SK-N-MC (cell line): ENCODE measurements at places on chromosomes 5 and 9.

DNA sequence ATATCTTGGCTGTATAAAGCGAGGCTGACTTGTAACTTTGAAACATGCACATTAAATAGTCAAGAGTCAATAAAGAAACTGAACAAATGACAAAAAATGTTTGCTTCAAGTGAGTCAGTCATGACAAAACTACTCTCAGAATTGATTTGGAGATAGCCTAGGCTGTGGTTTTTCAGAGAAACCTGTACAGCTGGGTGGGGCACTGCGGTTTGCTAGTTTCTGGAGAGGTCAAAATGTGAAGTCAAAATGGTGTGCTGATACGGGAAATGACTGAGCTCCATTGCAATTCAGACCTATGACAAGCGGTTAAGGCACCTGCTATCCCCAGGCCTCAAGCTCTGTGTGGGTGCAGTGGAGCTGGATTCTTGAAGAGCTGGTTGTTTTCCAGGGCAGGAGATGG, 10.3 kb upstream of the CD180 start:
- DNase-seq: no peak

DNA sequence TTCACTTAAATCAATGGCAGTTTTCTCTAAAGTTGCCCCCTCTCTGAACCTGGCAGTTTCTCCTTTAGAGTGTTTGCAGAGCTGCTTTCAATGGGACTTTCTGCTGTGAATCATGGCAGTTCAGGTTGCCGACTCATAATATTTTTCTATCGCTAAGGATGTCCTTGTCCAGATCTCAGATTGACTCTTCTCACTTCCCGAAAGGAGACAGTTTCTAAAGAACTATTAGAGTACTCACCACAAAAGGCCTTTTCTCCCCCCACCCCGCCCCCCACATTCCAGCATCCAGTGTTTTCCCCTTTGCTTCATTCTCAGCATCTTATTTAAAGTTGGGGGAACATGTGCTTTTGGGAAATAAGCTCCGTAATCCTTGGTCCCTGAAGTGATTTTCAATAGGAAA, 443.5 kb upstream of the KLF4 start:
- no peak for DNase-seq

DNA sequence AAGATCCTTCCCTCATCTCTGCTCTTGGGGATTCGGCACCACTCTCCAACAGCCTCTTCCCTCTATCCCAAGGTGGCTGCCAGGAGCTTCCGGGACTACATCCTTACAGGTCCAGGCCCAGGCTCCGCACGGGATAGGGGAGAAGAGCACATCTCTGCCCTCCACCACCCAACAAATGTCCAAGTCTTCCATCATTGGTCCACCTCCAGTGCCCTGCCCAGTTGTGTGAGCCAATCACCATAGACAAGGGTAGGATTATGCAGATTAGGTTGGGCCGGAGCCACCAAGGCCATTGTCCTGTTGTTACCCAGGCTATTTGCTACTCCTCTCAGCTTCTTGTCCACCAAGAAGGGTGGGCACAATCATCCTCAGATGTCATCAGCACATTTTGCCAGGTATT, 9.1 kb downstream of the UNC5A start:
- no peak for DNase-seq

DNA sequence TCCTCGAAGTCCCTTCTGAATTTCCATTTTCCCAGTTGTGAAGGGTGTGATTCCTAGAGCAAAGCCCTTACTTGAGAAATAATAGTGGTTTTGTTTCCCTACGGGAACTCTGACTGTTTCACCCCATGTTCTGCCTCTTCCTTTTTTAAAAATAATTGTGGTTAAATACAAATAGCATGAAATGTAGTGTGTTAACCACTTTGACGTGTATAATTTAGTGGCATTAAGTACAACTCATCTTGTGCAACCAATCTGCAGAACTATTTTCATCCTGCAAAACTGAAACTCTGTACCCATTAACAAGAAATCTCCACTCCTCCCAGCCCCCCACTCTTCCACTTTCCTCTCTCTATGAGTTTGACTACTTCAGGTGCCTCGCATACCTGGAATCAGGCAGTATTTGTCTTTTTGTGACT, 35.6 kb upstream of the HAND1 start:
- no peak for DNase-seq

- no peak for DNase-seq
Observed at GRCh38 chr9:132769906-132770769, 99.9 kb downstream of the GTF3C4 start.

- no peak for DNase-seq
Observed at GRCh38 chr9:93942161-93942560, 13.0 kb downstream of the BARX1 start.

DNA sequence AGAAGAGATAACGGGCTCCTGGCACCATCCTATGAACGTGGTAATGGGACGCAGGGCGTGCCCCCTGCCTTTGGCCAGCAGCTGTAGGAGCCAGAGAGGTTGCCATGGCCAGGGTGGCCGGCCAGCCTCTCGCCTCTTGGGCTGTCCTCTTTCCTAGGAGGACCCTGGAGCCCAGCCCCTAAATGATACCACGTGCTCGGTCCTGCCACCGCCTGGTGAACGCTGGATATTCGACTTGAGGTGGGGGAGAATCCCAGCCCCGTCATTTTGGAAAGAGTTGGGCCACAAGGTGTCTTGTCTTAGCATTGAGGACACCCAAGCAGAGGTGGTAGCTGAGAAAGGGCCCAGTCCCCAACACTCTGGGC, 391 bp upstream of the NRG2 start:
- no peak for DNase-seq

DNA sequence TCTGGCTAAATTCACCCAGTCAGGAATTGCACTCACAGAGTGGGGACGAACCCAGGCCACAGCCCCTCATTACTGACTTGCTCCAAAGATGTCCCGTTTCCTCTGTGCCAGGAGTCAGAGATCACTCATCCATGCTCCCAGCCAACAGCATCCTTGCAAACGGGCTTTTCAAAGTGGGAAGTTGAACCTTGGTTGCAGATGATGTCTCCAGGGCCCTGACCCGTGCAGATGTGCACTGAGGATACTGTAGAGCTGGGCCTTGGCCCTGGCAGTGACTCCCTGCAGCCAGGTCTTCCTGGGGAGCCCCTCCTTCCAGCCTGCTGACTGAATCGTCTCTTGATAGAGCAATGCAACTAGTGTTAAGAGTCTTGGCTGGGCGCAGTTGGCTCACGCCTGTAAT, 22.3 kb downstream of the TCF7 start:
- DNase-seq: no peak

DNA sequence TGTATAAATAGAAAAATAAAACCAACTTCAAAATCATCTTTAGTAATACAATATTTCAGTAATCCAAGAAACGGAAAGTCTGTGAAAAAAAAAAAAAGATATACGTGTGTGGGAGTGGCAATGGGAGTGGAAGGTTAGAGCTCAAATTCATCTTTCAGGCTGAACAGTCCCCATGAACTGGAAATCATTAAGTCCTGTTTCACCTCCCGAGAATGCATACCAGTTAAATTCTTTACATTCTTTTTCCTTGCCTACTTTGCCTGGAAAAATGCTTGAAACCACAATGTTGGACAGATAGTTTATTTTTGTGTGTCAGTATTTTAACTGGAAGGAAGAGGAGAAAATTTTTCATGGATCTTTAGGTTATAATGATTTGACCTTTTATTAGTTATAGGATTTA, 166.8 kb downstream of the MUSK start:
- DNase-seq: no peak

DNA sequence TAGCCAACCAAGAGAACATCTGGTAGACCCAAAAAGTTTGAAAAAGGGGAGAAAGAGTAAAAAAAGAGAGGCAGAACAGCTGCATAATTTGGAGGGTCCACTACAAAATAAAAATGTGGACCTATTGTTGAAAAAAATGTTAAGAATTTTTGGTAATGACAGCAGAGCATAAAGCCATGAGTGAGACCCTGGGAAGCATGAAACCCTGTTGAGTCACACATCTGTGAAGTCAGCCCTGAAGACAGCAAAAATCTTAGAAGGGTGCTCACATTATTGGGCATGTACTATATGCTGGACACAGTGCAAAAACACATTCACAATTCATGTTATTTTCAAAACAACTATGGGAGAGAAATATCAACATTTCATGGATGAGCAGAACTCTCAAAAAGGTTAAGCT, 56.4 kb upstream of the LIFR start:
- no peak for DNase-seq

GRCh38 chr5:71632168-71632567, 45.0 kb downstream of the MCCC2 start:
- no peak for DNase-seq

DNA sequence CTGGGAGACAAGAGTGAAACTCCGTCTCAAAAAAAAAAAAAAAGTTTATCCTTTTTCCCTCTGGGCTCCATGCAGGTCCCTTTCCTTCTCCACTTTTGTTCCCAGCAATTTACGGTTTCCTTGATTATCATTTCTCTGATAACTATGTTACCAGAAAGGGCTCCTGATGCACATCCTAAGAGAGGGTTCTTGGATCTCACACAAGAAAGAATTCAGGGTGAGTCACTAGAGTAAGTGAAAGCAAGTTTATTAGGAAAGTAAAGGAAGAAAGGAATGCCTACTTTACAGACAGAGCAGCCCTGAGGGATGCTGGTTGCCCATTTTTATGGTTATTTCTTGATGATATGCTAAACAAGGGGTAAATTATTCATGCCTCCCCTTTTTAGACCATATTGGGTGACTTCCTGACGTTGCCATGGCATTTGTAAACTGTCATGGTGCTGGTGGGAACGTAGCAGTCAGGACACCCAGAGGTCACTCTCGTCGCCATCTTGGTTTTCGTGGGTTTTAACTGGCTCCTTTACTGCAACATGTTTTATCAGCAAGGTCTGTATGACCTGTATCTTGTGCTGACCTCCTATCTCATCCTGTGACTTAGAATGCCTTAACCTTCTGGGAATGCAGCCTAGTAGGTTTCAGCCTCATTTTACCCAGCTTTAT, 13.5 kb upstream of the MELK start:
- DNase-seq: no peak

GRCh38 chr5:62538017-62538942, 40.3 kb upstream of the LRRC70 start:
- no peak for DNase-seq

GRCh38 chr5:177234841-177235240, 68.7 kb downstream of the RAB24 start:
- no peak for DNase-seq

GRCh38 chr9:113492343-113493202, 29.0 kb downstream of the RGS3 start:
- DNase-seq: no peak

- DNase-seq: no peak
Observed at GRCh38 chr5:85703296-85703695, 914.4 kb upstream of the COX7C start.

DNA sequence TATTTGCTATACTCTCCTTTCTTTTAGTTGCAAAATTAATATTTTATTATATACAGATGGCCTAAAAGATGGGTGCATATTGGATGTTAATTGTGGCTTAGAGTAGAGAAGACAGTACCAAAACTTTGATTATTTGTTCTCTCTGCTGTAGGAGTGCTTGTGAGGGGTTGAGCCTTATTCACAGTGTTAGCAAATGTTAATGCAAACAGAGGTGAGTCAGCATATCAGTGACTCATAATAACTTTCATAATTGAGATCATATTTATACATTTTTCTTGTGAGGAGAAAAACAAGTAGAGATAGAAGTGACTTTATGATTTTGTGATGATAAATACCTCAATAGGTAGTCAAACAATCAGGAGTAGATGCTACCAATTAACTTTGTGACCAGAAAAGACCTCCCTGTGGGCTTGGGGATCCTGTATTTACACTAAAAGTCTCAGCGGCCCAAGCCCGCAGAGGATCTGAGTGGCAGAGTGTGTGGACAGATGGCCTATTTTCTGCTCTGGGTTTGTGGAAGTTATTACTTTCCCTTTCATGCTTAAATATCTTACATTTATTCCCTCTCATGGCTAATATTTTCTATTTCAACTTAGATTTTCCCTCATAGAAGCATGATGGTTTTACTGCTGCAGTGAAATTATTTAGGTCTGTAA, 226.5 kb downstream of the TAF11L14 start:
- no peak for DNase-seq

- DNase-seq: no peak
Observed at GRCh38 chr5:7395947-7396712, at the start of gene ADCY2. Gene ADCY2 (plus strand): TSS chr5:7396138. CDS start chr5:7396297, 159 bp downstream.

DNA sequence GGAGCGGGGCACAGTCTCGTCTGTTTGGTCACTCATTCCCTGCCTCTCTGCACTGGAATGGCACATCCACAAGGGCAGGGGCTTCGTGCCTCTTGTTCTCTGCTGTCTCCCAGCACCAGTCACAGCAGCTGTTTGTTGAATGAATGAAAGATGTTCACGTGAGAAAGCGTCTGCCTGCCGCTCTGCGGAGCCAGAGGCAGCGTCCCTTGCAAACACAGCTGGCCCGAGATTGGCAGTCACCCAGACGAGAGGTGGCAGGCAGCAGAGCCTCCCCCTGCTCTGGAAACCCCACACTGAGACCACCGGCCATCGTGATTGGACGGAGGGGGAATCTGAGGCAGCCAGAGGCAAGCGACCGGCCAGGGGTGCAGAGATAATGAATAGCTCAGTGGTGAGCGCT, 6.0 kb upstream of the FAM163B start:
- DNase-seq: no peak

- DNase-seq: no peak
Observed at GRCh38 chr5:158720281-158720680, 379.4 kb downstream of the EBF1 start.

DNA sequence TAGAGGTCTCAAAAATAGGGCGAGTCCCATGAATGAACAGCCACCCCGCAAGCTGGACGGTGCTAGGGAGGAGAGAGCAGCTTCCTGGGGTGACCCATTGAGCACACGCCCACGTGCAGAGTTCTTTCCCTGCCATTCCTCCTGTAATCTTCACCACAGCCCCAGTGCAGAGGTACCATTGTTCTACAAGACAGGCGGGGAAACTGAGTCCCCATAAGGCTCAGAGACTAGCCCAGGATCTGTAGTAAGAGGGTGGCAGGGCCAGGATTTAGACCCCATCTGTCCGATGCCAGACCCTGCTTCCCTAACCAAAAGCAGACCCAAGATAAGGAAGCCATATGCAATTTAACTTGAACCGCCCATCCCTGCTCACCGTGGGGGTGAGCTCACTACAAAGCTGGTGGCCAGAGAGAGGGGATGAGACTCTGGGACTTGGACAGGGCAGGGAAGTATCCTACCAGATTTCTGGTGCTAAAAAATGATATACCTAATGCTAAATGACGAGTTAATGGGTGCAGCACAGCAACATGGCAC, 36.7 kb upstream of the ORM1 start:
- no peak for DNase-seq

DNA sequence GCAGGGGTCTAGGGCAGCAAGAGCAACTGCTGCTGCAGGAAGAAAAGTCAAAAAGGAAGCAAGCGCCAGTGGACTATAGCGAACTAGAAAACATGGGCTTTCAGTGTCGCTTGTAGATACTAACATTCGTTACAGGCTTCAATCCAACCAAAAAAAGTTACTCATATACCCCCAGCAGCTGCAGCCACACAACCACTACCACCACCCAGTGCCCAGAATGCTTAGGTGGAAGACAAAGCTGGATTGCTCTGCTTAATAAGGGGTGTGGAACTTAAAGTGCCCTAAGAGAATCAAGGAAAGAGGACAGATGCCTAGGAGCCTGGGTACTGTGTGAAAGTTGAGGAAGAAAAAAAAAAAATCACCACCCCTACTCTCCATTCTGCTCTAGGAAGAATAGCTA, 203.6 kb downstream of the ELAVL2 start:
- no peak for DNase-seq
